ENCODE measurements at places on chromosomes 7 and 10. TPM values are rescaled to one million over a fixed set of nuclear protein-coding genes. Genes with fewer than 3 reads are reported as not detected.

PLXDC2 gene
- 117 TPM for total RNA-seq

SPDYE6 gene
- not detected for total RNA-seq

TMEM26 gene
- total RNA-seq, result 1.0 TPM

NOM1 gene
- total RNA-seq, result 16.7 TPM

ZNF107 gene
- total RNA-seq, result 4.3 TPM

CASTOR2 gene
- 10.2 TPM for total RNA-seq

C7orf57 gene
- total RNA-seq, result not detected

HHEX gene
- 7.9 TPM for total RNA-seq

Measured in subcutaneous adipose tissue (tissue), 4 donors.